Left lung (tissue), 14 donors: ENCODE measurements at places on chromosomes 1 and 21. TPM values are rescaled to one million over a fixed set of nuclear protein-coding genes. Genes with fewer than 3 reads are reported as not detected.

GRCh38 chr1:27225621-27226020 is 8.8 kb upstream of the WDTC1 start:
- no peak overlapping the region for H3K4me3 ChIP-seq
- no peaks in the 10 kb centered on the region for H3K4me1 ChIP-seq
- H3K27ac ChIP-seq: no peak overlapping the region

GRCh38 chr21:38985568-38986378 is 180.0 kb downstream of the ETS2 start:
- DNase-seq: peak; percentile 82
- no peak overlapping the region for H3K4me3 ChIP-seq
- H3K27me3 ChIP-seq: peaks cover 7% of the 10 kb centered on the region
- no peaks in the 10 kb centered on the region for H3K36me3 ChIP-seq

DNA sequence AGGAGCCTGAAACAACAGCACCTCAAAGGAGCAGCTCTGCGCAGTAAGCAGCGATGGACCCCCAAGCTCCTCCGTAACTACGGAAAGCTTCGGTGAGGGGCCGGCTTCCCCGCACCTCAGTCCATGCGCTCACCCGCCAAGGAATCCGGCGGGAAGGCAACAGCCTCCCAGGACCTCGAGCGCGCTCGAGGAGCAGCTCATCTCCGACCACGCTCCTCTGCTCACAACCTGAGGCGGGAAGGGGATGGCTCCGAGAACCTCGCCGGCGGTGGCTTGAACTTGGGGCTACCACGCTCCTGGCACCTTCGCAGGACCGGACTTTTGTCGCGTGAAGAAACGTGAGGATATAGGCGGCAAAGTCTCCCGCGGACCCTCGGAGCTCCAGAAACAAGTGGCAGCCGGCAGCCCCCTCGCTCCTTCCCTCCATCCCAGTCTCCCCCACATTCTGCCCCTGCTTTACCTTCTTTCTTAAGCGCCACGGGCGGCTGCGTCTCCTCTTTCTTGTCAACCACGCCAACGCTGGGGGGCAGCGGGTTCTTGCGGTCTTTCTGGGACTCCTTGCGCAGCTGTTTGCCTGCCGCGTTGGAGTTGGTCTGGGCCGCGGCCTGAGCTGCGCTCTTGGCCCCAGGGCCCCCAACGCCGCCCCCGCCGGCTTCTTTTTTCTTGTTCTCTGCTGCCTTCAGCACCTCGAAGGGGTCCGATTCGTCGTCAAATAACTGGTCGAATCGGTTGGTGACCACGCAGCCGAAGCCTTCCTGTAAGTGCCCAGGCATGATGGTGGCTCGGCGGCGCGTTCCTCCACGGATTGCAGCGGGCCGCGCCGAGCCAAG is 459 bp downstream of the SERBP1 start:
- peak overlapping the region; percentile 86 for H3K27ac ChIP-seq
- H3K4me1 ChIP-seq: peaks cover 43% of the 10 kb centered on the region
- peaks cover 16% of the 10 kb centered on the region for H3K36me3 ChIP-seq
- no peaks in the 10 kb centered on the region for H3K27me3 ChIP-seq
- peak overlapping the region; percentile 93 for H3K4me3 ChIP-seq

- no peak for DNase-seq
- no peaks in the 10 kb centered on the region for H3K4me1 ChIP-seq
- H3K36me3 ChIP-seq: no peaks in the 10 kb centered on the region
- H3K27ac ChIP-seq: no peak overlapping the region
- no peaks in the 10 kb centered on the region for H3K27me3 ChIP-seq
Measured at GRCh38 chr1:245715291-245715701, 560.5 kb downstream of the KIF26B start.

- no peaks in the 10 kb centered on the region for H3K4me1 ChIP-seq
- H3K36me3 ChIP-seq: no peaks in the 10 kb centered on the region
Measured at GRCh38 chr1:238399558-238399957, 508.8 kb upstream of the ZP4 start.

DNA sequence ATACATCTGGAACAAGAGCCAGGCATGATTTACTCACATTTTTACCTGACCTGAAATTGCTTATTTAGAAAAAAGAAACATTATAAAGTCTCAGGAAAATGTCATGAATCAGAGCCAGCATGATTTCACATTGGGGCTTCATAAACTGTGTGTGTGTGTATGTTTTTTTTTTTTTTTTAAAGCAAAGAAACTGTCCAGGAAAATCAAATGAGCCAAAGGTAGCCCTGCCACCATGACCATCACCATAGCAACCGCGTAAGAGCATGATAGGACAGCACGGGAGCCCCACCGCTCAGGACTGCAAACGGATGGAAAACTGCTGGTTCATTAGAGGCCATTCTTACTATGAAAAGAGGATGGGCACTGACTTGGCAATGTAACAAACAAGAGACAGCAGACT is 139.2 kb downstream of the NTMT2 start:
- H3K27me3 ChIP-seq: no peaks in the 10 kb centered on the region
- no peak overlapping the region for H3K27ac ChIP-seq

- DNase-seq: no peak
- H3K36me3 ChIP-seq: no peaks in the 10 kb centered on the region
- H3K4me1 ChIP-seq: peaks cover 14% of the 10 kb centered on the region
- no peak overlapping the region for H3K4me3 ChIP-seq
Measured at GRCh38 chr21:26061437-26061836, 109.1 kb downstream of the APP start.

DNA sequence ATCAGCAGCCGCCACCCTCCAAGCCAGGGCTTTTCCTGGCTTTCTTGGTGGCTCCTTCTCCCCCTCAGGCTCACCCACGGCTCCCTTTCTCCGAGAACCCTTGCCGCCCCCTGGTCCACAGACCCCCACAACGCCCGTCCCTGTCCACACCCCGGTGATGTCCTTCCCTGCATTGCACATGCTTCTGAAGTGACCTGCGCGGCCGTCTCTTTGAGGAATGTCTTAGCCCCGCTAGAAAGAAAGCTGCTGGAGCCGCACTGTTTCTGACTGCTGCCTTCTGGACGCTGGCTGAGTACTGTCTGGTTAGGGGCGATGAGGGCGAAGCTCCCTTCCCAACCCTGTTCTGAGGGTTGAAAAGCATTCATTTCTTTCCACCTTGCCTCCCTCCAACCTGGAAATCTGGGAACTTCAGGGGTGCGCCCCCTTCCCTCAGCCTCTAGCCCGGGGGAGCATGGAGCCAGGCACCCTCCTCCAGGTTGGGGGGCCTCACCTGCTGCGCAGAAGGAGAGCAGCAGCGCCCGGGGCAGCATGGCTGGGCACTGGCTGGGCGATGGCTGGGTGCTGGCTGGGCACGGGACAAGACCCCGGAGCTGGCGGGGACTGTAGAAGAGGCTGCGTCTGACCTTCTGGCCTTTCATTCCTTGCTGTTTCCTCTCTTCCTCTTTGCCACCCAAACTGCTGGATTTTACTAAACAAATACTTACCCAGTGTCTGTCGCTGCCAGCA is at the start of gene CLEC20A:
TSS of gene CLEC20A (minus strand) at position 555 of the 726 bp plus-strand sequence. CDS start at position 530, 25 bp downstream.
- no peaks in the 10 kb centered on the region for H3K36me3 ChIP-seq
- no peak within 1 kb of the TSS for H3K4me3 ChIP-seq
- no peaks in the 10 kb centered on the region for H3K4me1 ChIP-seq
- H3K27ac ChIP-seq: no peak within 1 kb of the TSS
- no peaks in the 10 kb centered on the region for H3K27me3 ChIP-seq

DNA sequence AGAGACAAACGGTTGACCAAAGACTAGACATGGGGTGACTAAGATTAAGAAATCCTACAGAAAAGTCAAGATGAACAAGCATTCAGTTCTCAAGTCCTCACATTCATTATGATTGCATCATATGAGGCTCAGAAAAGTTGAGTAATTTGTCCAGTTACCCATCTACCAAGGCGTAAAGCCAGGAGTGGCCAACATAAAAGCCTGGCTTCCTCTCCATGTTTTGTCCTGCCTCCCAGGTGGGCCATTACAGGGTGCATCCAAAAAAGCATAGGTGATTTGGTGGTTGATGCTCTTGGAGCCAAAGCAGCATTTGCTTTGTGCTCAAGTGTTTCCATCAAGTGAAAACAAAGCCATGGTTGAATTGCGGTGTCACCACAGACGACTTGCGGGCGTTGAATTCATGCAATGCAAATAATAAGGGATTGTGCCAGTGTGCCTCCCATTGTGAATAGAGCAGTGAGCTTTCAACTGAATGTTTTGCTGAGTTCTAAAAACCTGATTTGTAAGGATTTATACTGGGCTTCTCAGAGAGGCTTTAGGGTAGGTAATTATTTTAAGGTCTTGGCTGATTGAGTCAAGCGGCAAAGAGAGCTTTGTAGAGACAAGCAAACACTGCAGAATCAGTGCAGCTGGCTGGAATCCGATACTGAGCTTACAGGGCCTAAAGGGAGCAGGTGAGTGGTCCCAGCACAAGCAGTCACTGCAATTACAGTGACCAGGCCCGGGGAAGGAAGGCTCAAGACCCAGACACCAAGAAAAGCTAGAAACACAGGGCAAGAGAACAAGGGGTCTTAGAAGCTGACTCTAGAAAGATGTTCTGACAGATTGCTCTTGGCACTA is 54.1 kb downstream of the KCNJ15 start:
- DNase-seq: no peak
- H3K4me3 ChIP-seq: no peak overlapping the region
- H3K36me3 ChIP-seq: no peaks in the 10 kb centered on the region
- H3K4me1 ChIP-seq: peaks cover 48% of the 10 kb centered on the region
- peak overlapping the region; percentile 76 for H3K27ac ChIP-seq

GRCh38 chr1:179788259-179788658 is 45.2 kb downstream of the FAM163A start:
- no peak overlapping the region for H3K4me3 ChIP-seq
- no peaks in the 10 kb centered on the region for H3K27me3 ChIP-seq
- H3K36me3 ChIP-seq: no peaks in the 10 kb centered on the region

DNA sequence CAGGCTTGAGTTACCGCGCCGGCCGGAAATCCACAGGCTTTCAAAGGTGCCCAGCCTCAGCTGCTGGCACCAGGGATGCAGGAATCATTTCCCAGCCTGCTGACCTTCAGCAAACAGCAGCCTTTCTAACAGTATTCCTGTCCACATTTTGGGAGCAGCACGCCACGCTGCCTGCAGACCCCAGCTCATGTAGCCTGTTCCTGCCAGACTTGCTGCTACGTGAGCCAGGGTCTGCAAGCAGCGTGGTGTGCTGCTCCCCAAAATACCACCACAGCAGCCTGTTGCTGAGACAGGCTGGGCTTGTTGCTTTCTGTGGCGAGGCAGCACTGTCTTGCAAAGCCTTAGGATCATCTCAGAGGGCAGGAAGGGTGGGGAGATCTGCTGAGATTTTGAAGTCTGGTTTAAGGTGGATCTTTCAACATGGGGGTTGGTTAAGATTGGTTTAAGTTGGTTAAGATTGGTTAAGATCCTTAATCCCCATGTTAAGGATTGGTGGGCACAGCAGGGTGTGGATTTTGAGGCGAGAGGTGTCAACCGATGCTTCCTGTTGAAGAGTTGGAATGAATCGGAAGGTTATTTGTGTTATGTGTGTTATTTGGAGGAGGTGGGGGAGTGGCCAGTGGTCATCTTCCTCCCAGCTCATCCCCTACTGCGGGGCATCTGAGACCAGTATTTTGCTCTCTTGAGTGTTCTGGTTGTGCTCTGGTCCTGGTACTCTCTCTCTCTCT is 12.9 kb downstream of the FAAH start:
- no peak overlapping the region for H3K4me3 ChIP-seq
- no peaks in the 10 kb centered on the region for H3K27me3 ChIP-seq
- no peak overlapping the region for H3K27ac ChIP-seq
- peaks cover 24% of the 10 kb centered on the region for H3K4me1 ChIP-seq

- no peak for DNase-seq
- H3K27ac ChIP-seq: peak overlapping the region; percentile 86
- no peaks in the 10 kb centered on the region for H3K36me3 ChIP-seq
- peaks cover 87% of the 10 kb centered on the region for H3K4me1 ChIP-seq
Measured at GRCh38 chr1:59674595-59674994, 140.2 kb upstream of the HOOK1 start.

DNA sequence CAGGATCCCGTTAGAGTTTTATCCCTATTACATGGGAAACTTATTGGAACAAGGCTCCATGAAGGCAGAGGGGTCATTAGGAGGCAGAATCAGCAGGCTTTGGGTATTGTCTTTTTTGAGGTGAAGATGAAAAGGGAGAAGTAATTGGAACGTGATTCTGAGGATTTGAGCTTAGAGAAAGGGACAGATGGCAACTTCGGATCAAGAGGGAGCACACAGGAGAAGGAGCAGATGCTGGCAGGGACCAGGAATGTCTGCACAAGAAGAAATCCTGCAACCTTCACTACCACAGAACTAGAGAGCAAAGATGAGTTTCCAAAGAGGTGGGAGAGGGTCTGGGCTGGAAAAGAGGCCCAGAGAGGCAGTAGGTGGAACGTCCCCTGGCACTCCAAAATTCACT is 202.8 kb downstream of the RRAGC start:
- H3K4me1 ChIP-seq: no peaks in the 10 kb centered on the region
- H3K27ac ChIP-seq: no peak overlapping the region
- no peaks in the 10 kb centered on the region for H3K36me3 ChIP-seq
- no peak for DNase-seq
- no peak overlapping the region for H3K4me3 ChIP-seq
- peaks cover 14% of the 10 kb centered on the region for H3K27me3 ChIP-seq

GRCh38 chr1:116537040-116537831 is 33.6 kb downstream of the CD58 start:
- H3K36me3 ChIP-seq: no peaks in the 10 kb centered on the region
- no peak overlapping the region for H3K4me3 ChIP-seq
- no peaks in the 10 kb centered on the region for H3K27me3 ChIP-seq
- no peak for DNase-seq
- H3K4me1 ChIP-seq: peaks cover 2% of the 10 kb centered on the region
- H3K27ac ChIP-seq: no peak overlapping the region

- H3K27ac ChIP-seq: no peak overlapping the region
- H3K27me3 ChIP-seq: no peaks in the 10 kb centered on the region
- no peak for DNase-seq
- no peaks in the 10 kb centered on the region for H3K4me1 ChIP-seq
Measured at GRCh38 chr1:245704341-245704740, 549.6 kb downstream of the KIF26B start.

DNA sequence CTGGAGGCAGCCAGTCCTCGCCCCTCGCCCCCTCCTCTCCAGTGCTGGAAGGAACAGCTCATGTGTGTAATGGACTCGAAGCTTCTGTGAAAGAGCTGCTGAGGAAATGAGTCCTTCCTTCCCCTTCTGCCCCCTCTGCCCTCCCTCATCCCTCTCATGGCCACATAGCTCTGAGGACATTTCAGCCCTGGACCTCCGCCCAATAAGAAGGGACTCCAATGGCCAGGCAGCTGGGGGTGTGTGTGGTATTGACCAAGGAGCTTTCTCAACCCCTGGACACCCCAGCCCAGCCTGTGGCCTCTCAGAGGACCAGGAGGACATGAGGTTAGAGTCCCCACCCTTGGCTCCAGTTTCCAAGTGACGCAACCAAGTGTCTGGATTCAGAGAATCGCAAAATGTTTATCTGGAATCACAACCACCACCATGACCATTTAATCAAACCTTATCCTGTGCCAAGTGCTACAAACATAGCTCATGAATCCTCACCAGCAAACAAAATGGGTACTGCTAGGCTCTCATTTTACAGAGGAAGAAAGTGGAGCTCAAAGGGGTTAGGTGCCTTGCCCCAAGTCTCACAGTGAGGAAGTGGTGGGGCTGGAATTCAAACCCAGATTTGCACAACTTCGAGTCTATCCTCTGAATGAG is 47.8 kb upstream of the ECE1 start:
- H3K4me1 ChIP-seq: peaks cover 44% of the 10 kb centered on the region
- DNase-seq: peak; percentile 81
- H3K36me3 ChIP-seq: no peaks in the 10 kb centered on the region
- H3K27me3 ChIP-seq: no peaks in the 10 kb centered on the region

Gene CELA3B
- polyA plus RNA-seq: 0.27 TPM

Gene ADCY10
- polyA plus RNA-seq: 0.21 TPM

Gene SLC1A7
- polyA plus RNA-seq: 0.61 TPM

Gene CACHD1
- polyA plus RNA-seq: 34.3 TPM

Gene SGIP1
- 10.2 TPM for polyA plus RNA-seq

Gene CAPN8
- polyA plus RNA-seq: 0.77 TPM

Gene OR2T33
- not detected for polyA plus RNA-seq
